ENCODE measurements at places on chromosomes 7 and 10.

GRCh38 chr7:156993021-156993924 is 17.2 kb downstream of the MNX1 start:
- no peak for DNase-seq

- no peak for DNase-seq
These were observed 10.3 kb upstream of the WDR86 start for GRCh38 chr7:151420144-151420543.

- no peak for DNase-seq
These were observed 19.6 kb downstream of the PTPRE start for GRCh38 chr10:127926455-127926854.

GRCh38 chr10:72080042-72080975 is 8.0 kb downstream of the SPOCK2 start:
- no peak for DNase-seq

DNA sequence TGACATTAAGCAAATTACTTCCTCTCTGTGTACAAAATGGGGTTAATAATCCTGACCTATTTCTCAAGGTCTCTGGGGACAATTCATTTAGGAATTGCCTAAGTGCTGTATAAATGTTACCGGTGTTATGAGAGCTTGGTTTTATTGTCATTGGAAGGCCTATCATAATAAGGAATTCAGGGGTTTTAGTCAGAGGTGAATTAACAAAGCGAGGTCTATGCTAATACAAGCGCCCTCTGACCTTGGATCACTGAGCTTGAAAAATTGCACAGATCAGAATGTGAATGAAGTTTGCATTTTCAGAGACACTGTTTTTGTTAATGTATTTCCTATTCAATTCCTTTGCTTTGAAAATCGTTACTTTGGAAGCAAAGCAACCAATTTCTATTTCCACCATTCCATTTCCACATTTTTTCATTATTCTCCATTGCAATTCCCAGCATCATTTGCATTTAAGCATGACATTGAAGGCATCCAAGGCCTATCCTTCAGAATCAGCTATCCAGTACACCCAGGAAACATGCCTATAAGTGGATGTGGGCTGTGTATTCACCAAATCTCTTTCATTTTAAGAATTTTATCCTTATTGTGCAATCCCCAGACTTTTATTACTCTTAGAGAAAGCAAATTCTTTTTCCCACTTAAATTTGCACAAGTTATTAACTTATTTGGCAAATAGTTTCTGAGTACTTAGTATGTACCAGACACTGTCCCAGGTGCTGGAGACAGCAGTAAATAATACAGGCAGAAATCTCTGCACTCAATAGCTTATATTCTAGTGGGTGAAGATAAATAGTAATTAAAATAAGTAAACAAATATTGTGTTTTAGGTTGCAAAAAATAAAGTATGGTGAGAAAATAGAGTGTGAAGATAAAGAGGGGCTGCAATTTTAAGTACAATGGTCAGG is 133.1 kb downstream of the NRCAM start:
- no peak for DNase-seq

DNA sequence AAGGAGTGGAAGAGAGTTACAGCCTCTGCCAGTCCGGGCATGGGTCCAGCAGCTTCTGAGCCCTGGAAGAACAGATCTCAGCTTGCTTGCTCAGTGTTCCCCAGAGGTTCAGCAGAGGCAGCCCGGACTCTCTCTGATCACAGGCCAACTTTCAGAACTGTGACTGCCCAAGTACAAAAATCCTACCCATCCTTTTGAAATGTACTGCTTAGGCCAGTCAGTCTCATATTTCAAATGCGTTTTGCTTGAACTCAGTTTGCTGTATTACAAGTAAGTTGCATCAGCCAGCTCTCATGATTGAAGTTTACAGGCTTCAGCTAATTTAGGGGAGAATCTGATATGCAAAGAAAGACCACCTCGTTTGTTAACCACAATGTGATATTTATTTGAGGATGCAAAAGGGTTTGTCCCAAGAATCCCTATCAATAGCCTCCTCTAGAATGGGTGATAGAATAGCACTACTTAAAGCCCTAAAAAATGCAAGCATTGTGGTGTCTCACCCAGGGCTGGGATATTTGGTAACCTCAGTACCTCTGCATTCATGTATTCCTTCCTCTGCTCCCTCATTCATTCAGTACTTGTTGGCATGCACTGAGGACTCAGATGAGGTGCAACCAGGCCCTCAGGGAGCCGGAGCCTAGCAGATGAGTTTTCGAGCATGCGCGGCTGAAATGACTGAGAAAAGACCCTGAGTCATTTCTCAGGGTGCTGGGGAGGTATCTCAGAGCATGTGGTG is 7.0 kb downstream of the AIMP2 start:
- DNase-seq: no peak

- no peak for DNase-seq
These were observed 20.3 kb upstream of the LIPM start for GRCh38 chr10:88782222-88782621.

GRCh38 chr10:14601872-14602725 is 172.6 kb downstream of the FAM107B start:
- DNase-seq: no peak

DNA sequence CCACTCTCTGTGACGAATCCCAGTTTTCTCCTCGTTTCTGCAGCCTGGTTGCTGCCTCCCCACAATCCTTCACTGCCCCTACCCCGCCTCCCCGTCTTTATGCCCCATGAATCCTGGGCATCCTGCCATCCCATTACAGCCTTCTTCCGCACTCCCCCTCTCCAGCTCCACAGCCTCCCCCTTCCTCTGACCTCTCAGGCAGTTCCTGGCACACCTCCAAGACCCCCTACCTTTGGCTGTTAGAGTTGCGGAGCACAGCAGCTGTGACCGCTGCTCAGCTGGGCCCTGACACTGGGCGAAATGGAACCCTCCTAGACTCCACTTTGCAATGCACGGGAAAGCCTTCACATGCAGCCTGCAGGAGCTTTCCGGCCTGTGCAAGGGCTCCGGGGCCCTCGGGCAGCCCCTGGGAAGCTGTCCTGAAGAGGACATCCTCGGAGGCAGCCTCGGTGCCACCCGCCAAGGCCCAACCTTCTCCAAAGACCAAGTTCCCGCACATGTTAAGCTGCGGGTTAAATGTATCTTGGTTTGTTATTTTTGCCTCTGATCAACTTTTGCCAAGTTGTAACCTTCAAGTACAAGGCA is 400.7 kb upstream of the MKI67 start:
- no peak for DNase-seq
